ENCODE measurements at places on chromosomes 1 and 21. TPM values are rescaled to one million over a fixed set of nuclear protein-coding genes. Genes with fewer than 3 reads are reported as not detected.
A peak's percentile ranks its signal among the peaks of the same experiment; 100 is the strongest.

GRCh38 chr1:81802457-81802706, 1.6 kb downstream of the ADGRL2 start:
- no peak for DNase-seq

- DNase-seq: no peak
Observed at GRCh38 chr1:175394739-175395138, 202.2 kb upstream of the KIAA0040 start.

DNA sequence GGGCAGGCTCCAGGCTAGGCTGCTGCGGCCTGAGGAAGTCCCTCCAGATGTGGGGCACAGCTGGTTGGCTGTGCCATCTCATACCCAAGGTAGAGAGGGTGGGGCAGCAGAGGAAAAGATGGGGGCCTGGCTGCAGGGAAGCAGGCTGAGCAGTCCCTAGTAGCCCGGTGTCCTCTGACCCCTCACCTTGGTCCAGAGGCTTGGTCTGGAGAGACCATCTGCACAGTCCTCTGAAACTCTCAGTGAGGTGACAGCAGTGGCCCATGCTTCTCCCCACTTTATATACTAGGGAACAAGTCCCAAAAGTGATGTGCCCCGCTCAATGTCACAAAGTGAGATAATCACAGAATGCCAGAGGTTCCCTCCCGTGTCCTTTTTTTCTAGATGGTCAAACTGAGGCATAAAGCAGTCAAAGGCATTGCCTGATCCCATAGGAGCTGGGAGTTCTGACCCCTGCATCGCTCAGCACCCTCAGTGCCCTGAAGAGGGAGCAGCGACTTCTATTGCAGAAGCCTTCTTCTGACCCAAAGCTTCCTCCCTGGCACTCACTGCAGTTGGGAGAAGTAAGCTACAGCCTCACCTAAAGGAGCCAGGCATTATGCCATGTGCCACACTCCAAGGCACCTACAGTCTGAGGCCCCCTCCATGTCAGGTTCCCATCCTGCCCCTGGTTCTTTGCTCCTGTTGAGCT, 45.5 kb downstream of the TRABD2B start:
- DNase-seq: peak; percentile 22

DNA sequence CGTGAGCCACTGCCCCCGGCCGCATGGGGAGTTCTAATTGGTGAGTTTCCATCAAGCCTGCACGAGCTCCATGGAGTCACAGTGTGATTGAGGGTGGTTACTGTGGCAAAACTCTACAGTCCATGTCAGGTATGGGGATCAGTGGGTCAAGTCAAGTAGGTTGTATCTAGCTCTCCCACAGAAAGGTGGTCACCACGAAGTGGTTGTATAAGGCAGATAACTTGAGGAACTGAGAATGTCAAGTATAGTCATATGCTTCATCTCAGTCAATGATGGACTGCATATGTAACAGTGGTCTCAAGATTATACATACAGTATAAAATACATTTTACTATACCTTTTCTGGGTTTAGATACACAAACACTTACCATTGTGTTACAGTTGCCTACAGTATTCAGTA, 348.6 kb upstream of the ZP4 start:
- no peak for DNase-seq

- DNase-seq: no peak
Observed at GRCh38 chr1:63671514-63671913, 78.3 kb downstream of the PGM1 start.

- DNase-seq: no peak
Observed at GRCh38 chr1:156337052-156337887, 822 bp downstream of the CCT3 start.

DNA sequence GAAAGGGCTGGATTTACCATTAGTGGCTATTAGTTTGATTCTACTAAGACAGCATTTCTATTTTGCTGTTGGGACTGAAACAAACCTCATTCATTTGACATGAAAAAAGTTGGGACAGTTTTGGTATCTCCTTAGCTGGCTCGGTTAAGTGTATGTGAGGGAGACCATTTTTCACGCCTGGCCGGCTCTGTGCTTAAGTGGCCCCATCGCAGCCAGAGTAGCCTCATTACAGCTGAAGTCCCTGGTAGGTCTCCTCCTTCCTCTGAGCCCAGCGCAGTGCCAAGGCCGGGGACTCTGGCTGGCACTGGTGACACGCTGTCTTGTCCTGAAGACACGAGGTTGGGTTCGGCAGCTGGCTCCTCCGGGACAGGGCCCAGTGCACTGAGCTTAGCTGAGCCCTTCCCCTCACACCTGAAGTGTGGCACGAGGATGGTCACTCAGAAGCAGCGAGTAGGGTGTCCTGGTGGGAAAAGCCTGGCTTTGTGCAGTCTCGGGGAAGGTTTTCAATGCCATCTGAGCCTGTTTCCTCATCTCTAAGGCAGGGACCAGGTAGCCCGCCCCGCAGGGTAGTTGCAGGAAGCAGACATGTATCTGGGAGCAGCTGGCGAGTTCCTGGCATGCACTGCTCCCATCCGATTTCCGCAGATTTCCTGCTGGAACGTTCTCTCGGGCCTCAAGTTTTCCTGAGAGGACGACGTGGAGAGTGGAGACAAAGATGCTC, 196.5 kb downstream of the DYRK1A start:
- no peak for DNase-seq

The OXCT2 gene
- 4.0 TPM for total RNA-seq

GRCh38 chr1:218874313-218874712, 299.4 kb upstream of the LYPLAL1 start:
- no peak for DNase-seq

The PAX7 gene
- total RNA-seq: 0.03 TPM

The INSRR gene
- not detected for total RNA-seq

Data from GM23338 (cell line).